ENCODE measurements at places on chromosomes 6 and 20. TPM values are rescaled to one million over a fixed set of nuclear protein-coding genes. Genes with fewer than 3 reads are reported as not detected.

DNA sequence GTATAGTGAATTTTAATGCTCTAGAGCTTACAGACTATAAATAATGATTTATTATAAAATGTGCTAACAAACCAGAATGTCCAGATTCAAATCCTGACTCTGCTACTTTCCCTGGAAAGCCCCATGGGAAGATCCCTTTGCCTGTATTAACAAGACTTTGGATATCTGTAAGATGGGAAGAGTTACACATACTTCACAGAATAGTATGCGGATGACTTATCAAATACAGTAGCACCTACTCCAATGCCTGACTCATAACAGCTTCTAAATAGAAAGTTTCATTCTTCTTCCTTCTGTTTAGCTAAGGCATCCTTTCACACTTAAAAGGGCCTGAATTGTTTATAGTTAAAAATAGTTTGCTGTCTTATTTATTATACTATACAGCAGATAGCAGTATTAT lies 166.3 kb downstream of the KCNQ5 start:
- no peak for DNase-seq

GRCh38 chr6:39848171-39848570 lies 56.0 kb downstream of the DAAM2 start:
- no peak for DNase-seq

DNA sequence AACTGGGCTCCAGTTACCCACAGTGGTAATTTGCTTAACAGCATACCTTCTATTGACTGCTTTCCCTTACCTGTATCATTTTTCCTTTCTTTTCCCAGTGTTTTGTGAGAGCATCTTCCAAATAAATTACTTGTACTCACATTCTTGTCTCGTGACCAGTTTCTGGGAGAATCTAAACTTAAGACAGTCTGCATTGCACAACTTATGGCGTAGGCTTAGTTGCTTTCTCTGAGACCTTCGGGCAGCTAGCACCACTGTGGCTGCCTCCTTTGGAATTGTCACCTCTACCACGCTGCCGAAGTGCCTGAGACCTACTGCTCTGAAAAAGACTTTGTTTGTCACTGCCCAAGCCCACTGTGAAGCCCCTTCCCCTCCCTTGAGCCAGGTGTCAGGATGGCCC lies 188.1 kb upstream of the BMP2 start:
- no peak for DNase-seq

RNF182 gene
- 19.1 TPM for total RNA-seq

BHLHE23 gene
- total RNA-seq, result not detected

ARFGEF3 gene
- 9.5 TPM for total RNA-seq

PAK5 gene
- not detected for total RNA-seq

Data from epithelial cell of proximal tubule (primary cell).